ENCODE measurements at places on chromosomes 12 and 14. TPM values are rescaled to one million over a fixed set of nuclear protein-coding genes. Genes with fewer than 3 reads are reported as not detected.

Gene PCED1B
- 6.6 TPM for total RNA-seq

Gene GLIPR1L1
- not detected for total RNA-seq

Gene KRT71
- not detected for total RNA-seq

Gene IGF1
- total RNA-seq, result 44.0 TPM

Gene HAL
- total RNA-seq, result 1.6 TPM

GRCh38 chr12:29234965-29235626 is 86.0 kb downstream of the FAR2 start:
- H3K36me3 ChIP-seq, result no peaks in the 10 kb centered on the region
- no peak overlapping the region for H3K4me3 ChIP-seq
- H3K4me1 ChIP-seq, result no peaks in the 10 kb centered on the region
- no peak for DNase-seq
- no peak overlapping the region for H3K27ac ChIP-seq

DNA sequence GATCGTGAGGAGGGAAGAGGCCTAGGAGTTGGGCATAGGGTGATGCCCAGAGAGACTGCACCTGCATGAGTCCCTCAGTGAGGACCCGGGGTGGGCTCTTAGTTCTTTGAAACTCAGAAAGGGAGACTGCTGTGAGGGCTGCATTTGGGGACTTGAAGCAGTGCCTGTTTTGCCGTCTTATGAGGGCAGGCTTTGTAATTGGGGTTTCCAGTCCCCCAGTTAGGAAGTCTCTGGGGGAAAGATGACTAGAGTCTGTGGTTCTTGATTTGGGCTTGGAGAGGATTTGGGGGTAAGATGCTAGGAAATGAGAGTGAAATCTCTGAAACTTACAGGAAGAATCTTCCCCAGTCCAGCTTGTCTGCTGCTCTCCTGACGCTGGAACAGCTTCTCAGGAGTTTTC is 99.6 kb downstream of the ARF6 start:
- no peak for DNase-seq
- no peak overlapping the region for H3K4me3 ChIP-seq
- H3K27ac ChIP-seq, result no peak overlapping the region
- H3K27me3 ChIP-seq, result no peaks in the 10 kb centered on the region
- H3K4me1 ChIP-seq, result peaks cover 30% of the 10 kb centered on the region

All from thoracic aorta (tissue), 2 donors.